Diencephalon (tissue), 1 donor: ENCODE measurements at places on chromosomes 3 and 15. TPM values are rescaled to one million over a fixed set of nuclear protein-coding genes. Genes with fewer than 3 reads are reported as not detected.

GOLGA8S gene
- 0.23 TPM for total RNA-seq

AGBL1 gene
- 3.0 TPM for total RNA-seq

SPINT1 gene
- total RNA-seq: 6.9 TPM

SMAD6 gene
- 3.5 TPM for total RNA-seq

GMNC gene
- 5.3 TPM for total RNA-seq

DLEC1 gene
- 3.0 TPM for total RNA-seq

LSM3 gene
- 10.4 TPM for total RNA-seq

RFT1 gene
- total RNA-seq: 11.3 TPM

RPS17 gene
- total RNA-seq: 1,366 TPM

KLHL6 gene
- 1.4 TPM for total RNA-seq

CD276 gene
- total RNA-seq: 37.1 TPM

SEMA7A gene
- total RNA-seq: 22.6 TPM

BNC1 gene
- total RNA-seq: not detected

COLQ gene
- 2.5 TPM for total RNA-seq

SPATA12 gene
- not detected for total RNA-seq

PRR20G gene
- total RNA-seq: not detected

UMPS gene
- 48.4 TPM for total RNA-seq

TMEM40 gene
- total RNA-seq: not detected

CEMIP gene
- total RNA-seq: 3.9 TPM

RYR3 gene
- 23.1 TPM for total RNA-seq

IQSEC1 gene
- 38.5 TPM for total RNA-seq

RASGRP1 gene
- 14.5 TPM for total RNA-seq

ONECUT1 gene
- 4.6 TPM for total RNA-seq

RPL4 gene
- 1,047 TPM for total RNA-seq

ZMYND10 gene
- total RNA-seq: 23.8 TPM

CCR3 gene
- total RNA-seq: not detected

B3GALNT1 gene
- total RNA-seq: 225 TPM

UCN2 gene
- not detected for total RNA-seq

PLA2G4F gene
- total RNA-seq: not detected

CIDEC gene
- not detected for total RNA-seq

RARRES1 gene
- 1.4 TPM for total RNA-seq

C3orf22 gene
- not detected for total RNA-seq
